ENCODE measurements at places on chromosomes 11 and 22.

GRCh38 chr11:16215352-16215751 is 141.0 kb downstream of the SOX6 start:
- no peak for DNase-seq

DNA sequence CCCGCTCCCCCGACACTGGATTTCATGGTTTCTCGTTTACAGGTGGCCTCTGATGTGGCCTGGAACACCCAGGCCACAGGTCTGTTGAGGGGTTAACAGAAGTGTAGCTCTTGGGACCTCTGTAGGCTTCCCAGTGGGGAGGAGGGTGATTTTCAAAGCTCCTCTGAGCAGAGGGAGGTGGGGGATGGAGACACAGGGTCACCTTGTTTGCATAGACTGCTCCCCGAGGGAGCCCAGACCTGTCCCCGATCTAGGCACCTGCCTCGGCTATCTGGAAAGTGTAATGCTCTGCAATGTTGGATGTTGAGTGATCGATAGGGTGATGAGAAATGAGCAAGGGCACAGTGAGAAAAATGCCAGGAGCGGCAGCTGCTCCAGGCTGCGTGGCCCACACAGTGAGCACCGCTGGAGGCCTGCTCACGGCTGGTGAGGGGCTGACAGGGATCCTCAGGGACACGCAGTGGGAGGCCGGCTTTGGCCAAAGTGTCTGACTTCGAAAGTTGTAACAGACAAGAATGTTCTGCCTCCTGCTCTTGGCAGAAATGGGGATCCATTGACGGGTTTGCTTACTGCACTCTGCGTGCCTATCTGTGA is 594.1 kb downstream of the BRD1 start:
- DNase-seq: no peak

GRCh38 chr11:110106713-110107274 is 13.6 kb downstream of the ZC3H12C start:
- no peak for DNase-seq

DNA sequence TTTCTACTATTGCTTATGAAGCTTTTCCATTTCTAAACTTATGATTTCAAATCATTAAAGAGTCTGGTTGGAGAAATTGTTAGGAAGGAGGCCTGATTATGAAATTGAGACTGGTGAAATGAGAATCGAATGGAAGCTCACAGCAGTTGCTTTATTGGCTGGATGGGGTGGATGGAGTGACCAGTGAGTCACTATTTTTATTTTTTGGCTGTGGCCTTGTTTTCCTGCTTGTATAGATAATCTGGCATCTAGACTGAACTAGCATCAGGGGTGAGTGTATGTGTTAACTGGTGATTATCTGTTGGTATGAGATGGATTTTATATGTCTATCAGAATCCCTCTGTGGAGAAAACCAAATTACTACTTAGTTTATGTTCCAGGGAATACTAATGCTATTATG is 36.2 kb downstream of the UVRAG start:
- no peak for DNase-seq

- no peak for DNase-seq
Observed at GRCh38 chr11:108142304-108142703, 20.9 kb downstream of the ACAT1 start.

GRCh38 chr11:75229466-75229865 is 11.1 kb upstream of the TPBGL start:
- DNase-seq: no peak

GRCh38 chr11:96486890-96487611 is 97.2 kb downstream of the JRKL start:
- peak; percentile 8 for DNase-seq

GRCh38 chr22:46457502-46458488 is 79.6 kb downstream of the CELSR1 start:
- DNase-seq: no peak

GRCh38 chr11:46181843-46182424 is 60.7 kb upstream of the PHF21A start:
- DNase-seq: no peak

GRCh38 chr11:116694815-116695590 is 77.8 kb downstream of the BUD13 start:
- no peak for DNase-seq

GRCh38 chr11:12266943-12267342 is 110.4 kb upstream of the PARVA start:
- DNase-seq: no peak

- DNase-seq: no peak
Observed at GRCh38 chr22:31732089-31732829, 17.7 kb downstream of the PRR14L start.

- no peak for DNase-seq
Observed at GRCh38 chr11:6468712-6469495, 4.8 kb downstream of the TRIM3 start.

DNA sequence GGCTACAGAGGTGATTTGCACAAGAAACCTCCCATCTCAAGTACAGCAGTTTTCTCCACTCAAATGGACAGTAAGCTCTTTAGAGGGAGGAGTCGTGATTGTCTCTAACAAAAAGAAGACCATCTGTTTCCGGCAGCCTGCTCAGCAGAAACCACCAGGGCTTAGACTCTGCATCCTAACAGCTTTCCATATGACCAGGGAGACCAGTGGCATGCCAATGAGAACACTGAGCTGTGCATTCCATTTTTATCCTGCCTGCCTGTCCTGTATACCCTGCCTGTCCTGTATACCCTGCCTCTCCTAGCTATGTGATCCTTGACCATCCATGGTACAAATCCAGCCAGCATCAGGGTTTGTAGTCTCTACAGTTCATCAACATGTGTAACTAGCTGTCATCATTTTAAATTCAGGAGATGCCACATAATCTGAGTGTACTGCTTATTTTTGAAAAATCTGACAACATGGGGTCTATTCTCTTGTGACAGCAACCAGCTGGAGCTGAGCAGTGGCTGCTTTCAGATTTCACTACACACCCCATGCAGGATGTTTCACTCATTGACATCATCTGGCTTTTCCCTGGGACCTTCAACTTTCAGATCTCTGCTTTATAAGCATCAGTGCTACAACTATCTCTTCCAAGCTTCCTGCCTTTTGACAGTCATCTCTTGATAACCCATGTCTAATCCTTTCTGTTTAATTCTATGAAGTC is 50.5 kb upstream of the POU2AF2 start:
- no peak for DNase-seq

DNA sequence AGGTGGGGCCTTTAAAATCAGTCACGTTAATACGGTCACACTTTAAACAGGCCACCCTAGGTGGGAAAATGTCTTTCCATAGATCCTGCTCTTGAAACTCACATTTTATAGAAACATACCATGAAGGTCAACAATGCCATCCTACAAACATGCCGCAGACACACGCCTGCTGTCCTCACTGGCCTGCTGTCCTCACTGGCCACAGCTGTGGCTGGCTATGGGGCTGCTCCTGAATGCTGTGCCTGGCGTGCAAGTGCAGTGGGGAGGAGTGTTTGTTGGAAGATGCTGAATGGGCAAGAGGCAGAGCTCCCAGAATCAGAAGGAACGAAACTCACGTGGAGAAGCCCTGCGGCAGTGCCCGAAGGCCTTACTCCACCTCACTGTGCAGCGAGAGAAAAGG is 106.2 kb upstream of the BID start:
- no peak for DNase-seq

- no peak for DNase-seq
Observed at GRCh38 chr11:57477507-57478189, 17.3 kb downstream of the RTN4RL2 start.

DNA sequence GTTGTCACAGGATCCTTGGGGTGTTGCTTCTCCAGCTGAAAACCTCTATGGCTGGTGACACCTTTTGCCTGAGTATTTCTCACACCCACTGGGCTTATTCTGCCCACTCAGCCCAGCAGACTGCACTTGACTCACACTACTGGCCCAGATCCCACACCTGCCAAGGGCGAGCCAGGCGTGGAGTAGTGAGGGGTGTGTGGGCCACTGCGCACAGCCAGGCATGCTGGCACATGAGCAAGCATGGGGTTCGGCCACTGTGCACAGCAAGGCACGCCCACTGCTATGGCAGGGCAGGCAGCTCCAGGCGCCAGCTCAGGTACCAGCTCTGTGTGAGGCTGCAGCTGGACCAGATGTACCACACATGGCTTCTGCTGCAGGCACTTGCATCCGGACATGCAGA is 116.5 kb upstream of the MTNR1B start:
- no peak for DNase-seq

GRCh38 chr11:62127941-62128770 is 4.3 kb downstream of the INCENP start:
- DNase-seq: no peak

DNA sequence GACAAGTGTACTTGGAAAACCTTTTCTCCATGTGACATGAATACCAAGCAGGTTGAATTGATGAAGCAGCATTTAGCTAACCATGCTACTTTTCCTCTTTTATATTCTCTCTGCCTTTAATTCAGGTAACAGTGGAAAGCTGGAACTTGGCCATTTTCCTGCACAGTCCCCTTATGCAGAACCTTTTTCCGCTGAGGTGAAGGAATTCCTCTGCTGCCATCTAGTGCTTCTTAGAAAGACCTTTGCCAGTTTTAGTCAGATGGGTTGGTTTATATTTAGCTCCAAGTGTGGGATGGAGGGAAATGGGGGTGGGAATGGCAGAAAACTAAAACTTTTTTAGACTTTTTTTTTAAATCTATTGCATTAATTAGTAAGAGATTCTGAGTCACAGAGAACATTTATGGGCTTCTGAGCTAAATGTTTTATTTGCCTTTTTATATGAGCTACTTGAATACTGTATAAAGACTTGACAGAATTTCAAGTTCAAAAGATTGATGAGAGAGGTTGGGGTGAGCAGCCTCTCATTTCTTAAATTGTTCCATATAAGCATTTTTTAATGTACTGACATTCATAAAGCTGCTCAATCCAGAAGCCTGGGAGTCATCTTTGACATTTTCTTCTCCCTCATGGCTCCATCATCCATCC is 153.9 kb upstream of the ZC3H12C start:
- peak; percentile 74 for DNase-seq

GRCh38 chr22:42061041-42061440 is 9.6 kb downstream of the NAGA start:
- DNase-seq: no peak

DNA sequence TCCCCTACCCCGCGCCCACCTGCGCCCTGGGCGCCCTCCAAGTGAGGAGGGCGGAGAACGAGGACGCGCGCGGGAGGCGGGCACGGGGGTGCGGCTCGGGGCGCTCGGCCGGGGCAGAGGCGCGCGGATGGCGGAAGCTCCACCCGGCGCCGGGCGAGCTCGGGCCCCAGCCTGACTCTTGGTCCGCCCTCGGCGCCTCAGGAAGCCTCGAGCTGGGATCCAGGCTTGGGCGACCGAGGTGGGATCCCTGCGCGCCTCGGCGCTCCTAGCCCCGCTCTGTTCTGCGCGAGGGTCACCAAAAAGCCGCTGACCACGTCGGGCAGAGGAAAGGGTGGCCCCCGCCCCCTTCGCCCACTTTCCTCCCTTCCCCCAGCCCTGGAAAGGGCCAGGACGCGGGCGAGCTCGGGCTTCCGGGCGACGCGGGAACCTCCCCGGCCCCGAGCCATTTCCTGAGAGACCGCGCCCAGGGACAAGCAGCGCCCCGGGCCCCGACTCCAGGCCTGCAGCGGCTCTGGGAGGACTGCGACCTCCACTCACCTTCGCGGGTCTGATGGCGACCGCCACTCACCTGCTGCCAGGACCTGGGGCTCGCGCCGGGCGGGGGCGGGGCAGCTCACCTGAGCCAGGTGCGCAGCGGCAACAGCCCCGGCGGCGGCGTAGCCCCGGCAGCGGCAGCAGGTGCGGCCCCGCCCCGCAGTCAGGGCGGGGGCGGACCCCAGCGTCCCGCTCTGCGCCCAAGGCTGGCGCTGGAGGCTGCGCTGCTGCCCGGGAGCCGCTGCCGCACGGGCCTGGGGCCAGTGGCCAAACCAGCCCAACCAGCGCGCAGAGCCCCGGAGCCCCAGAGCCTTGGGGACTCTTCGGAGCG is 2.2 kb upstream of the SIGIRR start:
- no peak for DNase-seq
